ENCODE measurements at places on chromosomes 2 and 18.

- peak overlapping the region; percentile 60 for H3K4me3 ChIP-seq
- peaks cover 46% of the 10 kb centered on the region for H3K4me1 ChIP-seq
- no peaks in the 10 kb centered on the region for H3K27me3 ChIP-seq
- peak overlapping the region; percentile 52 for H3K27ac ChIP-seq
- no peak for DNase-seq
These were observed 831 bp upstream of the D2HGDH start for GRCh38 chr2:241733391-241734207.

DNA sequence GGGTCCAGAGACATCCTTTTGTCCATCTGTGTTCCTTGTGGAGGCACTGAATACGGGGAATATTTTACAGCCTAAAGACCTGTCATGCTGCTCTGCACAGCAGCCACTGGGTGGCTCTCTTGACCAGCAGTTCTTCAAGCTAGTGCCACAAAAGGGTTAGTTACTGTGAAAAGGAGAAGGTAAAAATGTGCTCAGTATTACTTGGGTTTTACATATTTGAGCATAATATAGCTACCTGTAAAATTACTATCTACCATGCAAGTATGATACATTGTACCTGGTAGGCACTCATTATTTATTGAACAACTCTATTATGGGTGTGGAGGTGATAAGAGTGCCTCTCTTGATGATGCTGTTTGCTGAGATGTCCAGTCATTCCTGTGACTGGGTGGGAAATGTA lies 23.6 kb downstream of the FZD5 start:
- H3K27ac ChIP-seq = no peak overlapping the region
- peak; percentile 66 for DNase-seq
- H3K36me3 ChIP-seq = no peaks in the 10 kb centered on the region
- H3K4me1 ChIP-seq = no peaks in the 10 kb centered on the region
- H3K27me3 ChIP-seq = no peaks in the 10 kb centered on the region
- H3K4me3 ChIP-seq = no peak overlapping the region

- H3K4me1 ChIP-seq = peaks cover 4% of the 10 kb centered on the region
- no peaks in the 10 kb centered on the region for H3K36me3 ChIP-seq
- H3K4me3 ChIP-seq = no peak overlapping the region
- H3K27ac ChIP-seq = no peak overlapping the region
These were observed 7.8 kb upstream of the KIF5C start for GRCh38 chr2:148867079-148867769.

- H3K27ac ChIP-seq = peak overlapping the region; percentile 15
- DNase-seq = no peak
- no peak overlapping the region for H3K4me3 ChIP-seq
- H3K27me3 ChIP-seq = no peaks in the 10 kb centered on the region
- H3K36me3 ChIP-seq = peaks cover 14% of the 10 kb centered on the region
These were observed 140.4 kb upstream of the ALPP start for GRCh38 chr2:232238108-232238507.

GRCh38 chr2:72696559-72696958 lies 129.3 kb downstream of the EXOC6B start:
- DNase-seq = no peak
- no peak overlapping the region for H3K27ac ChIP-seq
- H3K36me3 ChIP-seq = no peaks in the 10 kb centered on the region
- no peaks in the 10 kb centered on the region for H3K27me3 ChIP-seq

GRCh38 chr18:4040391-4041092 lies 414.6 kb downstream of the DLGAP1 start:
- no peak for DNase-seq
- H3K4me1 ChIP-seq = no peaks in the 10 kb centered on the region
- H3K27ac ChIP-seq = no peak overlapping the region

DNA sequence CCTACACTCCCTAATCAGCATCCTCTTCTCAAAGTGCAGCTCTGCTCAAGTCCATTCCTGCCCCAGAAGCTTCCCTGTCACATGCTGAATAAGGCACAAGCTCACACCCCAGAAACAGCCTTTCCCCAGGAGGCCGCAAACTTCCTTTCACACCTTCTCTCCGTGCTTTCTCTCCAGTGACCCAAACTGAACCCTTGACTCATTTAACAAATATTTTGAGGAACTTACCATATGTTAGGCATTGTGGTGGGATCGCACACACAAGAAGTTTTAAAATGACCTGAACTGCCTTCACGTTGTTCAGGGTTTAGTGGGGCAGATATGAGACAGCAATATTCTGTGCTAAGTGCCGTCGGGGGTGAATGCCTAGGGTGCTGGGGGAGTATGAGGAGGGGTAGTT lies 161.3 kb downstream of the INSIG2 start:
- no peak for DNase-seq
- peaks cover 15% of the 10 kb centered on the region for H3K27me3 ChIP-seq
- H3K27ac ChIP-seq = no peak overlapping the region
- no peak overlapping the region for H3K4me3 ChIP-seq
- H3K36me3 ChIP-seq = no peaks in the 10 kb centered on the region
- no peaks in the 10 kb centered on the region for H3K4me1 ChIP-seq

- peaks cover 18% of the 10 kb centered on the region for H3K27me3 ChIP-seq
- no peak overlapping the region for H3K27ac ChIP-seq
- no peaks in the 10 kb centered on the region for H3K36me3 ChIP-seq
- no peak for DNase-seq
- no peaks in the 10 kb centered on the region for H3K4me1 ChIP-seq
These were observed 52.5 kb upstream of the APCDD1 start for GRCh38 chr18:10401930-10402329.

GRCh38 chr2:70937866-70938585 lies 2.3 kb downstream of the ATP6V1B1 start:
- no peak overlapping the region for H3K27ac ChIP-seq
- no peaks in the 10 kb centered on the region for H3K4me1 ChIP-seq
- no peaks in the 10 kb centered on the region for H3K36me3 ChIP-seq
- H3K4me3 ChIP-seq = no peak overlapping the region

GRCh38 chr18:9827793-9828505 lies 57.8 kb upstream of the TXNDC2 start:
- H3K36me3 ChIP-seq = no peaks in the 10 kb centered on the region
- H3K4me1 ChIP-seq = no peaks in the 10 kb centered on the region
- H3K27me3 ChIP-seq = peaks cover 7% of the 10 kb centered on the region

DNA sequence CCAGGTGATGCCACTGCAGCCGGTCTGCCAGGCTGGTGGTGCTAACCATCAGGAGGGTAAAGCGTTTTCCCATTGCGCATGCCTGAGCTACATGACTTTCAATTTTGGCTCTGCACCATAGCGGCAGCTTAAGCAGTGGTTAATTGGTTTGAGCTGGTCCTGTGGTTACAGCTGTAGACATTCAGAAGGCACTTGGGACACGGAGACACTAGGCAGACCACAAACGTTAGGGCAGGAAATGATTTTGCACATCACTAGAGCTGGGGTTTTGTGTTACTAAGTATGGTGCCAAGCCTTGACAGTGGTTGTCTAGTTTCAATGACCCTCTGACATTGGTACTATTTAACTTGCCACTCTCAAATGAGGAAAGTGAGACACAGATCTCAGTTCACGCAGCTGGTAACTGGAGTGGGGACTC lies 28.9 kb upstream of the CNOT11 start:
- H3K36me3 ChIP-seq = peaks cover 17% of the 10 kb centered on the region
- no peaks in the 10 kb centered on the region for H3K27me3 ChIP-seq
- no peak overlapping the region for H3K4me3 ChIP-seq
- peak overlapping the region; percentile 84 for H3K27ac ChIP-seq

GRCh38 chr2:1825046-1825445 lies 80.7 kb upstream of the PXDN start:
- H3K27ac ChIP-seq = no peak overlapping the region
- H3K27me3 ChIP-seq = no peaks in the 10 kb centered on the region
- H3K4me3 ChIP-seq = no peak overlapping the region
- DNase-seq = no peak

DNA sequence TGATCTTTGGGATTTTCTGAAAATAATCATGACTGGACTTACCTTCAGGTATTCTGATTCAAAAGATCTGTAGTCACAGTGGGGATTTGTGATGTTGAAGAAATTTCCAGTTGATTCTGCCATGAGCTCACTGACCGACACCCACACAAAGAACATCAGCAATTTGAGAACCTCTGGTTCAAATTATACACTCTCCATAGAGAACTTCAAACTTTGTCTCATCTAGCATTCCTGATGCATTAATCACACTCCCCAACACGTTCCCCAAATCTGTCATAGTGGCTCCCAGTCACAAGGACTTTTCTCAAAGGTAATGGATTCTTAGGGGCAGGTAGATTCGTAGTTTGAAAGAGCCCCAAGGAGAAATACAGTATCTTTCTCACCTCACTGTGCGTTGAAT lies 584.3 kb downstream of the FBXO15 start:
- no peak overlapping the region for H3K4me3 ChIP-seq
- H3K27ac ChIP-seq = no peak overlapping the region
- H3K36me3 ChIP-seq = no peaks in the 10 kb centered on the region
- H3K4me1 ChIP-seq = no peaks in the 10 kb centered on the region
- DNase-seq = no peak

- no peak for DNase-seq
- H3K4me3 ChIP-seq = no peak overlapping the region
- peaks cover 7% of the 10 kb centered on the region for H3K36me3 ChIP-seq
- H3K27ac ChIP-seq = no peak overlapping the region
- no peaks in the 10 kb centered on the region for H3K27me3 ChIP-seq
These were observed 108.9 kb downstream of the TAF4B start for GRCh38 chr18:26335156-26335555.
